Stimulated activated naive CD4-positive, alpha-beta T cell treated with Interleukin-2 at 50 U/mL for 16 hours (primary cell): ENCODE measurements at places on chromosomes 13 and 19.

- DNase-seq, result no peak
Measured at GRCh38 chr13:109135018-109135417, 505.6 kb downstream of the MYO16 start.

- no peak for DNase-seq
Measured at GRCh38 chr13:99354371-99354951, 47.3 kb upstream of the GPR183 start.

DNA sequence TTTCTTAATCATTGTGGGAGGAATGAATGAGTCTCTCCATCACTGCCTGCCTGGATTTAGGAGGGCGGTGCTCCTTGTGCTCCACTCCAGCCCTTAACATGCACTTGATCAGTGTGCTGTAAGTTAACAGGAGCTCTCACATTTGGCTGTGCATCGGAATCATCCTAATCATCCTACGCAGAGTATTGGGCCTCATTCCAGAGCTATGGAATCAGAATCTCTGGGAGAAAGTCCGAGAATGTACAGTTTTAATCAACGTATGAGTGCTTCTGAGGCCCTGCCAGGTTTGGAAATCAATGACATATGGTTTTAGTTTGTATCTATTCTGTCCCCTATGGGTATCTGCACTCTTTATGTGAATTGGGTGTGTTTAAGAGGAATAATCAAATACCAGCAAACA, 34.9 kb upstream of the DCLK1 start:
- no peak for DNase-seq

- no peak for DNase-seq
Measured at GRCh38 chr13:110662777-110663443, 43.0 kb downstream of the CARS2 start.

GRCh38 chr19:42942187-42942789, 5.3 kb upstream of the PSG7 start:
- DNase-seq, result no peak

DNA sequence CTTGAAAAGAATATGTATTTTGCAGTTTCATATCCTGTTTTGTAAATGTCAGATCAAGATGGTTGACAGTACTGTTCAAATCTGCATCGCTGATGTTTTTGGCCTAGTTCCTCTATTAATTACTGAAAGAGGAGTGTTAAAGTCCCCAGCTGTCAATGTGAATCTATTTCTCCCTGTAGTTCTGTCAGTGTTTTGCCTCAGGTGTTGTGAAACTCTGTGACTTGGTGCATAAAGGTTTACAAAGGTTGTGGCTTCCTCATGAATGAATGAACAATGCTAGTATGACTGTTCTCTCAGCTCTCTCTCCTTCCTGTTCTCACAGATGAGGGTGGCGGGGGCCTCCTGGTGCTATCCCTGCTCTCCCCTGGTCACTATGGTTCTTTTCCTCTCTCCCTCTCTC, 142.4 kb downstream of the MYCBP2 start:
- DNase-seq, result no peak

DNA sequence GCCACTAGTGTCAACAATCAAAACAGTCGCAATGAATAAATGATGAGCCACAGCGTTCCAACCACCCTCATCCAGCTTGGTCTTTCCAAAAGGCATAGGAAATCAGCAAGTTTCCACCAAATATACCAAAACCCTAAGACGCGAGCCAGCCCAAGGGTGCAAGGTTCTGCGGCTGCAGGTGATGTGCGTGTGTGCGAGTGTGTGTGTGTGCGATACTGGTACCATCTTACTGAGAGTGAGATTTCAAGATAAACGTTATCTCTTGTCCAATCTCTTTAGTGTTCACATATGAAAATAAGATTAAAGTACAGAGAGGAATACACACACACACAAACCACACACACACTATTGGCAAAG, 895 bp upstream of the TRPC4 start:
- no peak for DNase-seq

- DNase-seq, result no peak
Measured at GRCh38 chr19:44718441-44719261, 19.7 kb downstream of the CEACAM16 start.

GRCh38 chr19:34431681-34432402, 3.7 kb downstream of the UBA2 start:
- no peak for DNase-seq

DNA sequence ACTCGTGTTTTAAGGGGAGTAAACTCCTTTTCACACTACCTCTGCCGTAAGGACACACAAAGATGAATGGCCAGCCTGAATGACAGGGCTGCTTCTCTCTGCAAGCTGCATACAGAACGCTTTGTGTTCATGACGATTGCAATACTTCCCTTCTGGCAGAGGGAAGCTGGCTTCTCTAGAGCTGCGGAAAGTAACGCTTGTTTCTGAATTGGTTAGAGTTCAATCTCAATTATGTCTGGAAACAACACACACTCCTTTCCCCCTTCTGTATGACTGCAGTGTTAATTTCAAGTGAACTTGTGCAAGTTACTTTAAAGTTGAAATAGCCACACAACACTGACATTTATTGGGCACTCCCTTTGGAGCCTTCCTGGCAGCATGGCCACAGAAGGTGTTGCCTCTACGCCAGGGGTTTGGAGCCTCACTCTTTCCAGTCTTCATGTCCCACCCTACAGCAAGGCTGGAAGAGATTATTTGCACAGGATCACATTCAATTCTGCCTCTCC, 242.6 kb downstream of the NDFIP2 start:
- DNase-seq, result no peak

- no peak for DNase-seq
Measured at GRCh38 chr19:33247441-33247819, 21.8 kb upstream of the SLC7A10 start.

GRCh38 chr19:38277549-38277948, 13.2 kb downstream of the SPINT2 start:
- DNase-seq, result no peak

DNA sequence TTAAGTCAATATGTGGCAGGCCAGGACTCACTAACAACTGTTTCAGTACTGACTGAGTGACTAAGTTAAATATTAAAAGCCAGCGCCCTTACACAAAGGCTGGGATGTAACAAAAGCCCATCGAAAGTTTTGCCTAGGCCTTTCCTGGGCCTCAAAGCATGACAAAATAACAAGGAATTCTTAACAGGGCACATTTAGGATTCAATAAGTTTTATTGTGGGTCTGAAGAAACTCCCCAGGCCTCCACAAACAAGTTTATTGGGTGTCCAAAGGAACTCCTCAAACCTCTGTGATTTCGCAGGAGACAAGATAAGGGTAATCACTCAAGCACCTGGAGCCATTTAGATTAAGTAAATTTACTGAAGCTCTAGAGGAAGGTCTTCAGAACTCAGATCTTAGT, 130.7 kb upstream of the SGCG start:
- no peak for DNase-seq

- no peak for DNase-seq
Measured at GRCh38 chr13:27053902-27054595, 117.6 kb downstream of the USP12 start.

GRCh38 chr13:37956536-37956935, 87.0 kb upstream of the TRPC4 start:
- no peak for DNase-seq

- DNase-seq, result no peak
Measured at GRCh38 chr13:91361755-91362271, 14.3 kb downstream of the MIR17HG start.

GRCh38 chr13:100527644-100528043, 60.9 kb downstream of the GGACT start:
- no peak for DNase-seq

GRCh38 chr19:14411161-14411937, 7.8 kb downstream of the DDX39A start:
- no peak for DNase-seq

GRCh38 chr19:40217934-40218890, at the start of gene TTC9B:
TTC9B (minus strand) TSS chr19:40218384; CDS start chr19:40218381, 3 bp downstream.
- DNase-seq, result peak; percentile 27

GRCh38 chr13:97403893-97404750, 29.8 kb upstream of the RAP2A start:
- DNase-seq, result no peak

GRCh38 chr19:55086730-55087541, 11.3 kb downstream of the EPS8L1 start:
- peak; percentile 49 for DNase-seq

GRCh38 chr19:33290956-33291622, 11.2 kb downstream of the CEBPA start:
- DNase-seq, result no peak
